ENCODE measurements at places on chromosomes 16 and 17.

DNA sequence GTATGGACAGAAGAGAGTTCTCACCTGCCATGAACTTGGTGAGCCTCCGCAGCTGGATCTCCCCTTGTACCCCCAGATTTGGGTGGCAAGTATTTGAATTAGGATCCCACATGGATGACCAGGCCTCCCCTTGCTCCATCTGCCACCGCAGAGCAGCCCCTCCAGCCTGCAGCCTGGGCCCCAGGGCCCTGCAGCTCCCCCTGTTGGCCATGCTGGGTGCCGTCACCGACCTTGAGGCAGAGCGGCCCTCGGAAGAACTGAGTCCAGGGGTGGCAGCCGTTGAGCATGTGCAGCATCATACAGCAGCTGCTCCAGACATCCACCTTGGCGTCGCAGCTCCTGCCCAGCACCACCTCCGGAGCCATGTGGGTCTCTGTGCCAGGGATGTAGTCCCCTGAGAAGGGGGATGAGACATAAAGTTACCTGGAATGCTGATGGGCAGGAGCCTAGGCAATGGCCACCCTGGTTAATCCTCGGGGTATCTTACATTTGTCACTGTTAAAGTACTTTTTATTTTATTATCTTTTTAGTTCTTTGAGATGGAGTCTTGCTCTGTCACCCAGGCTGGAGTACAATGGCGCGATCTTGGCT, 9.0 kb upstream of the SPATA32 start:
- DNase-seq, result peak; percentile 58

- DNase-seq, result peak; percentile 66
Observed at GRCh38 chr16:29809850-29810698, 1.9 kb upstream of the PRRT2 start.

- DNase-seq, result no peak
Observed at GRCh38 chr16:689175-689897, 862 bp downstream of the WDR24 start.

- no peak for DNase-seq
Observed at GRCh38 chr17:76568811-76569221, 16.8 kb downstream of the ST6GALNAC2 start.

DNA sequence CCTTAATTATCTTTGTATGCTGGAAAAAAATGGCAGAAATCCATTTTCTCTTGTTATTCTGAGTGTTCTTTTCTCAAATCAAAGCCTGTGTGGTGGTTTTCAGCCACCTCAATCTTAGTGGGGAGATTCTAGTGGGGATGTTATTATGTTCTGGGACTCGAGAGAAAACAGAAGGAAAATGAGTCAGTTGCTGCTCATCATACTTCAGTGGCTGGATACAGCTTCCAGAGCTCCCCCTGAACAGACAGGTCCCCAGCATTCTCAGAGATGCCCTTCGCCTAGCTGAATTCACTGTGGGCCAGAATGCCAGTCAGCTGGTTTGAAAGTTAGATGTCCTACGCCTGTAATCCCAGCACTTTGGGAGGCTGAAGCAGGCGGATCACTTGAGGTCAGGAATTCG, 8.5 kb downstream of the ST6GALNAC1 start:
- DNase-seq, result no peak

Data from CD4-positive, alpha-beta T cell treated with Interleukin-12 subunit alpha and Interleukin-12 subunit beta, for 1 hour (primary cell).